Left ventricle myocardium superior (tissue), 1 donor: ENCODE measurements at places on chromosomes 6 and 20.

DNA sequence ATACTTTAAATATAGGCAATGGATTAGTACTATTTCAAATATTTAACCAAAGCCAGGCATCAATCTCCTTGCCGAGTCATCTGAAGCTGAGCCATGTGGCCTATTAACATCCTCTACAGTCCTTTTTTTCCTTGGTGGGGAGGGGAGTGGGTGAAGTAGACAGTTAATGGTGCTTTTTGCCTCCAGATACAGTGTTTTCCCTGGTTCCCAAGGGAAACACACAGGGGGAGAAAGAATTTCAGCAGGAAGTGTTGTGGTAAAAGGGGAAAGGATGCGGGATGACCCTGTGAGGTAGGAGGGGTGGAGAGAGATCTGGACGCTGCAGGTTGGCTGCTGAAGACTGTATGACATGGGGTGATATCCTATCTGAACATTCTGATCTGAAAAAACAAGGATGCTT, 9.6 kb downstream of the CLDN20 start:
- no peak for DNase-seq

- no peak for DNase-seq
These were observed 895.9 kb downstream of the EYS start for GRCh38 chr6:64811119-64811518.

GRCh38 chr6:28841290-28841689, 82.5 kb downstream of the TRIM27 start:
- DNase-seq = no peak

GRCh38 chr6:168045706-168046620, 33.0 kb downstream of the FRMD1 start:
- no peak for DNase-seq

- no peak for DNase-seq
These were observed 2.1 kb downstream of the DNMT3B start for GRCh38 chr20:32764005-32764960.

- DNase-seq = no peak
These were observed 302.3 kb downstream of the HIVEP2 start for GRCh38 chr6:142642651-142643050.

DNA sequence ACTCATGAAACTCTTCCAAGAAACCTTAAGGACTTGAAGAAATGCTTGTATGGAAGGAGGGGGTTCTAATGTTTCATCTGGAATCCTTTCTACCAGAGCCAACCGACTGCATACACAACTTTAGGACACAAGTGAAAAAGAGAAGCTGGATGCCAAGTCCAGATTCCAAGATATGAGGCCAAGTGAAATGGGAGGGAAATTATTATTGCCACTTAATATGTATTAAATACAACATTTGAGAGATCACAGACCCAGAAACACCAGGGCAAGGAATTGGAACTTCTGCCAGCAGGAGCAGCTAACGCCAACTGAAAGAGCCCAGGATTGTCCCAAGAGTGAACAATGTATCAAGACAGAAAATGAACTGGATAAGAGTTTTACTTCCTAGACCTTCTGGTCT, 144.2 kb downstream of the ARHGAP18 start:
- DNase-seq = no peak

- DNase-seq = no peak
These were observed 444.4 kb downstream of the UTRN start for GRCh38 chr6:144729502-144729901.

DNA sequence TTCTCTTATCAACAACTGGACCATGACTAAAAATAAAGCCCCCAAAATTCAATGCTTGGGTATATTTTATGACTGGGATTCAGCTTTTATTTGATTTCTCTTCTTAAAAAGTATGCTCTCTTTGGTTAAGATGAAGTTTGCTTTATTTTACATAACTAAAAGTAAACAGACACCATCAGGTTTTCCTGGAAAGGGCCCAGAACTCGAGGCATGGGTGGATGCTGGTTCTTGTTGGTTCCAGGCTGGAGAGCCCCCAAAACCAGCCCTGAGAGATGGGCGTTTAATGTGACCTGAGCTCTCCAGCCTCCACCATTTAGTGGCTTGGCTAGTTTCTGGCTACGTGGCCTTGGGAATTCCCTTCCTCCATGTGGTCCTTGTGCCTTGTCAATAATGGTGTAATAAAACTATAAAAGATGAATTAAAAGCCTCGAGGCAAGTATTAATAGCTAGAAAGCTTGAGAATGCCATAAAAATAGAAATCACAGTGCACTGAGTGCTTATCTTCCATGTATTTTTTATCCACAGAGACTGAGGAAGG, 34.1 kb downstream of the BANF2 start:
- no peak for DNase-seq

DNA sequence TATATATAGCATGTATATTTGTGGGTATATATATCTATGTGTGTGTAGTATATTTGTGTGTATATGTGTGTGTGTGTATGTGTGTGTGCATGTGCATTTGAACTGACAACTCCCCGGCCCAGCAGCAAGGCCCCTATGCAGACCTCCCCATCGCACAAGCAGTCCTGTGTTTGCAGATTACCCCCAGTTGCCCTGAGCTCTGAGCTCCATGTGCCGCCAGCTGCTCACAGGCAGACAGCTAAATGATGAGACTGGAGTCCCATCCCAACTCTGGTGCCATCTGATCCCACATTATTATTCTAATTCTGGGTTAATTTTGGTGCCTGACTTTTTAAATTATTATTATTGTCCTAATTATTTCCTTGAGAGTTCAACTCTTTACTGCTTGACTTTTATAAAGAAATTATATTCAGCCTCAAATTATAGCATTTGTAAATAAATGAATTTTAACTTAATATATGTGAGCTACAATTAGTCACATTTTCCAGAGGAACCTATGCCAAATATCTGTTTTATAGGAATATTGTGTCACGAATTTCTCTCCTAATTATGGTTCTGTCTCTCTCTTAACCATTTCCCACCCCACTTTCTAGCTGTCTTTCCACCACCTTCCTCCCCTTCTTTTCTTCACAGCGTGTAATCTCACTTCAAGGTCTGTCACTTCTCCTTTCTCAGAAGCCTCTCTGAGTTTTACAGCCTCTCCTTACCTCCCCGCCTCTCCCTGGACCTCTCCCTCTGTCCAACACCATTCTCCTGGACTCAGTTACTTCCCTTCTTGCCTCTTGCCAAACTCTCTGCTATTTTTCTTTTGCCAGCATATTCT, 90.6 kb upstream of the SYNDIG1 start:
- DNase-seq = no peak

DNA sequence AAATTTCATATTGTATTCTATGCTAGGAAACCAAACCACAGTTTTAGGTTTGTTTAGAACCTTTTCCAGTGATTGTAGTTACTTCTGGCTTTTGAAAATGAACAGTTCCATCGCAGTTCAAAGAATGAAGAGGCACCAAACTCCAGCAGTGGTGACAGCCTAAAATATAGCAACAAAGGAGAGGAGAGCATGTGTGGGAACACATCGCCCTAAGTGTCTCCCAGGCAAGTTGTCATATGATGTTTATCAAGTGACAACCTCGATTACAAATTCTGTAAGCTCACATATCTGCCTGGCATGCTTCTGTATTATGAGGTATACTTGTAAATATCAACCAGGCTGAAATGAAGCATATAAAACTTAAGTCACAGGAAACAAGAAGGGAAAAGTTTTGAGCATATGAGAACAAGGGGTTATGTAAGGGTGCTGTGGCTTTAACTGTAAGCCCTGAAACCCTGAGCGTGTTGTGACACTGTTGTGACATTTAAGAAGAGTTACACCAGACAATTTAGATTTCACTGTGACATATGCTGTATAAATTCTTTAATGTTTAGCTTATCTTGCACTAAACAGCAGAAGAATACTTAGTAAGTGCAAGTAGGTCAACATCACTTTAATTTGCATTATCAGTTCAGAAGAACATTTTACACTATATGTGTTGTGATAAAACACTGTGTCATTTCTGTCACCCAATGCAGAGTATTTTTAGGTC, 29.1 kb upstream of the FBXL4 start:
- DNase-seq = no peak

DNA sequence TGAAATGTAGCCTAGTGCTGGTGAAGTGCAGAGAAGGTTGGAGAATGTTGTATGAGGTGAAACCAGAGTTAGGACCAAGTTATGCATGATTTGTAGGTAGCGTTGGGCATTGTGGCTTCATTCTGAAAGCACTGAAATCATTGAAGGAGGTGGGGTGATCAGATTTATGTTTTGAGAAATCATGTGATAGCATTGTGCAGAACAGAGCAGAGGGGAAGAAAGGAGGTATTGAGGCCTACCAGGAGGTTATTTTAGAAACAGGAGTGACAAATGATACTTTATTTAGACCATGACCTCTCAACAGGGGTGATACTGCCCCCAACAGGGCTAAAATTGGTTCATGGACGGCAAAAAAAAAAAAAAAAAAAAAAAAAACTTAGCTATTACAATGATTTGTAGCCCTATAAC, 15.6 kb upstream of the HMGN3 start:
- no peak for DNase-seq

DNA sequence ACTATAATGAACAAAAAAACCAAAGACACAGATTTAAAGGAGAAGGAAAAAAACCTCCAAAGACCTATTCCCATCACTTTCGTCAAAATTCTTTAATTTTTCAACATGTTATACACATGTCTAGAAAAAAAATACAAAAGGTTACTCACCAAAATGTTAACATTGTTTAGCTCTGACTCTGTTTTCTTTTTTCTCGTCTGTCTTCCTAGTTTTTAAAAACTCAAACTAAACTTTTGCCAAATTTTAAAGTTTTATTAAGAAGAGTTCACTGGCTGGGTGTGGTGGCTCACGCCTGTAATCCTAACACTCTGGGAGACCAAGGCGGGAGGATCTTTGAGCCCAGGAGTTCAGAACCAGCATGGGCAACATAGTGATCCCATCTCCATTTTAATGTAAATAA, 10.8 kb downstream of the MCUR1 start:
- DNase-seq = no peak

- DNase-seq = no peak
These were observed 261.8 kb upstream of the POU3F2 start for GRCh38 chr6:98572579-98572978.

DNA sequence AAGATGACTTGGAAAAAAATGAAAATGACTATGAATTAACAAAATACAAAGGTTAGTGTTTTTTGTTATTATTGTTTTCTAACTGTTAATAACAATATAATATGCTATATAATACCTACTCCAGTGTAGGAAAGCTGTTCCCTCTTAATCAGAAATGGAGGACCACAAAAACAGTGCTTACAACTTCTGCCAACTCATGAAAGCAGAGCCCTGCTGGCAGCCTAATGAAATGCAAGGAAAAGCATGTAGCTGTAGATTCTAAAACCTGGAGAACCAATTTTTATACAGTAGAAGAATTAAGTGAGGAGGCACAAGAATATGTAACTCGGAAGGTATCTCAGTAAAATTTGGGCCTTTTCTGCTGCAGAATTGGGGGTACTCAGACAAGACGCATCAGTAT, 29.4 kb downstream of the PHIP start:
- no peak for DNase-seq

DNA sequence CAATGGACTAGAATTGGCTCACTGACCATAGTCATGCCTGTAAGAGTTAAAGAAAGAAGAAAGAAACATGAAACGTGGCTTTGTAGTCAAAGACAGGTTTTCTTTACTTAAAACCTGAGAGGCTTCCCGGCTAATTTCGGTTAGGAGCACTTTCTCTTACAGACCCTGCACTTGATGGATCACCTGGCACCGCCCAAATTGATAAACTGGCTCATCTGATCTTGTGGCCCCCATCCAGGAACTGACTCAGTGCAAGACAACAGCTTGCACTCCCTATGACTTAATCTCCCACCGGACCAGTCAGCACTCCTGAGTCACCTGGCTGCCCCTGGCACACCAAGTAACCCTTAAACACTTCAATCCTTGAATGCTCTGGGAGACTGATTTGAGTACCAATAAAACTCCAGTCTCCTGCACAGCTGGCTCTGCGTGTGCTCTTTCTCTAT, 12.3 kb downstream of the TMEM14B start:
- DNase-seq = peak; percentile 33

GRCh38 chr6:152981989-152982903, 595 bp downstream of the FBXO5 start:
- DNase-seq = peak; percentile 35

GRCh38 chr6:16177881-16178280, 49.0 kb downstream of the MYLIP start:
- DNase-seq = no peak

- DNase-seq = no peak
These were observed 33.3 kb upstream of the TGM2 start for GRCh38 chr20:38198238-38198861.

- no peak for DNase-seq
These were observed 1.7 kb downstream of the RANBP9 start for GRCh38 chr6:13709689-13710551.

GRCh38 chr6:32639440-32640394, 2.5 kb downstream of the HLA-DQA1 start:
- DNase-seq = no peak

GRCh38 chr6:26273673-26274588, 91.1 kb upstream of the BTN3A2 start:
- no peak for DNase-seq

DNA sequence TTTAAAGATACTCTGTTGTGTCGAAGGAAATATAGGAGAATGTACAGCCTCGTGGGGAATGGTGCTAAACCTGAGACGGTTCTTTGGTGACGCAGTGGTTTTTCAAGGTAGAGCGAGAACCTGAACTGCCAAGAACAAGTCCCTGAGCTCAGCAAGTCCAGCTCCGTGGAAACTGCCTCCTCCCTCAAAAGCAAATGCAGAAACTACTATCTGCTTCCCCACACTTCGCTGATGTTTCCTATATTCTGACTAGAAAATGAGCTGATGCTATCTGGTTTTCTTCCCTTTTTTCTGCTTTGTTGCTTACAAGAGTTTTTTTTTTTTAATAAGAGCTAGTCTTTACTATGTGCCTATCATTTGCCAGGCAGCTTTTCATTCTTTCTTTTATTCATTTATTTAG, 85.3 kb upstream of the LY86 start:
- DNase-seq = no peak
